DMS79 treated with DMSO at 0.1 percent for 48 hours (cell line): ENCODE measurements at places on chromosomes 6 and 20.

DNA sequence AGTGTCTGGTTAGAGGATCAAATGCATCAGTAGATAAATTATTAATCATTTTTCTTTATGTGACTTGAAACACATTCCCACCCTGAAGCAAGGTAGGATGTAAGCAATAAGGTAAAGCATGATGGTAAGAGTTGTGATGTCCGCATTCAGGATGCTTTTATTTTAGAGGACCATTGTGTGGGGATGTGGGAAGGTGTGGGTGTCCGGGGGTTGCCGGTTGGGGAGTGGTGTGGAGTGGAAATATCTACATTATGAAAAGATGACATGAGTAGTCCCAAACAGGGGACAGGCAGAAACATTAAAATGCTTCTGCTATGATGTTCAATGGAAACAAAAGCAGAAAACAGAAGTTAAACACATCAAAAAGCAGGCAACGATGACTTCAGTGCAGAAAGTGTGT lies 215.4 kb downstream of the HIVEP2 start:
- no peak for DNase-seq

GRCh38 chr6:159540152-159540551 lies 152.9 kb downstream of the SOD2 start:
- no peak for DNase-seq

DNA sequence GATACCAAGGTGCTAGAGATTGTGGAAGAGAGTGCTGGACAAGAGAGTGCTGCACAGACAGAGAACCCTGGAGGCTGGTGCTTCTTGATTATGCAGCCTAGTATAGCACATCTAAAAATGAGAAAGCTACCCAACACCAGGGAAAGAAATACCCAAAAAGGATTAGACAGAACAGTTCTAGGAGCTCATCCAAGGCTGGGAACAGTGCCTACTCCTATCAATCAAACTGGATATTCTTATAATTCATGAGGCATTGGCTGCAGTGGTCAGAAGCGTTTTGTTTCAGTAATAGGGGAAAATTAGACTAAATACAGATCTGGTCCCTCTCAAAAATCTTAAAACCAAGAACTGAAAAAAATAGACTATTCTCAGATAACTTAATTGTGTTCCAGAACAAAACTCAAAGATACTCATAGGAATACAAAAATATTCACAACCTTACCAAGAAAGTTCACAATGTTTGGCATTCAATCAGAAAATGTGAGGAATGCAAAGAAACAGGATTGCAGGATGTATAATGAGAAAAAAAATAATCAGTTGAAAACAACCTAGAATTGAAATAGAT lies 222.9 kb downstream of the EPHA7 start:
- no peak for DNase-seq

GRCh38 chr6:137944793-137945498 lies 77.9 kb downstream of the TNFAIP3 start:
- DNase-seq: no peak

DNA sequence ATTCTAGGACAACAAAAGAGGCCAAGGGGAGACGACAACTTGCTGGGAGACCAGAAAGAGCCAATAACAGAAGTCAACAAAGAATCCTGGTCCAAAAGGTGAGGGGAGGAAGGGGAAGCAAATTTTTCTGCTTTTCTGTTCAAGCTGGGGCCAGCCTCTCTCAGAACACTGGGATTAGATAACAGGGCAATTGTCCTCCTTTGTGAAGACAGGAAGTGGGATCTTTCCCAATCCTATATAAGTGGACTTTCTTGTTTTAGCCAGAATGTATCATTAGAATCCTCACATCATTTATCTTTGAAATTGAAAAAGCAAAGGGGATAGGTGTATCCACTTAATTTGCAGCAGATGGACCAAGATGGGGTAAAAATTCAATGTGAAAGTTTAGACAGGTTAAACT lies 101.2 kb upstream of the COL21A1 start:
- DNase-seq: no peak

DNA sequence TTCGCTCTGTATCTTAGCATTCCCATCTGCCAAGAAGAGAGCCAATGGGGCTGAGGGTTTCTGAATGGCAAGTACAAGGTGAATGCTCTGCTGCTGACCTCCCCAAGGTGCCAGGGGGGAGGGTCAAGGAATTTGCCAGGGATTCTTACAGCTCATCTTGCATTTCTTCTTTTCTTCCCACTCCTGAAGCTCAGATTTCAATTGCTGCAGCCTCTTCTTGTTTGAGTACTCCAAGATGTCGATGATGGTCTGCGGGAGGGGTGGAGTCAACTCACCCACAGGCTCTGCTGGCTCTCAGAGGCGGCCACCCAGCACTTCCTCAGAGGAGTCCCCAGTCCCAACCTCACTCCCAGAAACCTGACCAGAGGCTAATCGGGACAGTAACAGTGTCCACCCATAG lies 12.4 kb downstream of the C20orf96 start:
- no peak for DNase-seq

DNA sequence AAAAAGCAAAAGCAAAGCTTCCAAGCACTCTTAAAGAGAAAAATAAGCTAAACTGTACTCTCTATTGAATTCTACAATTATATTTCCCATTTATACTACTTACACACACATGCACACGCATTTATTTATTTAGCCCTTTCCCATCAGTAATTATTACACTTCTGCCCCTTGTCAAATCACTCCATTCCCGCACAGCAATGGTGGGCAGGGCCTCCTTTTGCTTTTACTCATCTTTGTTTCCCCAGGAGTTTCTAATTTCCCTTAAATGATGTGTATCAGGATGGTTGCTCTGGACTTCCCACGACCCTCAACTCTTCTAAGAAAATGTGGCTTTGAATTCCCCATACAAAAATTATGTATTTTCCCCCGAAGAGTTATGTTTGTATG lies 19.9 kb downstream of the PXT1 start:
- peak; percentile 59 for DNase-seq

DNA sequence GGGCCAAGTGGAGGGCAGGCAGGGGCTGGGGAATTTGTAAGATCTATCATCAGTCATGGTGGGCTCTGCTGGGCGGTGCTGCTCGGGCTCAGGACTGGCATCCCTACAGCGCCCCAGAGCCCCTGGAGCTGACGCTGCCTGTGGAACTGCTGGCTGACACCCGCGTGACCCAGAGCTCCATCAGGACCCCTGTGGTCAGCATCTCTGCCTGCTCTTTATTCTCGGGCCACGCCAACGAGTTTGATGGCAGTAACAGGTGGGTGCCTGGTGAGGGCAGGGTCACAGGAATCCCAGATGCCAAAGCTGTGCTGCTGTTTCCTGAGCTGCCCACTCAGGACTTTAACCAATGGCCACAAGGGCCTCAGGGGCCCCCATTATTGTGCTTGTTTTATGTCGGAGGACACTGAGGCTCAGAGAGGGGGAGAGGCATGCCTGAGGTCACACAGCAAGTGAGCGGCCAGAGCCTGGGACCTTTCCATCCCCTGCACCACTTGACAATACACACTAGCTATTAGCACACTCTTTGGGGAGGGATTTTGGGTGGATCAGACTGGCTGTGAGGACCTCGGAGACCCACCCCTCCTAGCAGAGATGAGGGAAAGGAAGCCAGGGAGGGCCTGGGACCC lies 6.3 kb downstream of the BPIFB2 start:
- no peak for DNase-seq

DNA sequence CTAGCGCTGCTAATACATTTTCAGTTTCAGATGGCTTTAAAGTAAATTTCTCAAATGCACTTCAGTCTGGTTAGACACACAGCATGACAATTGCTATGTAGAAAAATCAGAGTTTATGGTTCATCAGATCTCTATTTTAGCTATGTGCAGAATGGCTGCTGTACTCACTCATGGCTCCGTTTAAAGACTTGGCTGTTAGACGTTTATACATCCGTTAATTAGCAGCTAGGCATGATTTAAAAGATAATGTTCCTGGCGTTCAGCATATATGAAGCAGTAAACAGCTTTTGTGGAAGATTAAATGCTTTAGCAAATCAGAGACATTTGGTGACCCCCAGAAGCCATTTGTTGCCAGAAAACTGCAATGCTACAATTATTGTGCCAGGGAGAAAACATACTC lies 350.0 kb upstream of the MANEA start:
- DNase-seq: peak; percentile 9

GRCh38 chr6:15417811-15418210 lies 171.9 kb downstream of the JARID2 start:
- no peak for DNase-seq

GRCh38 chr20:63084563-63084927 lies 77.8 kb upstream of the BHLHE23 start:
- no peak for DNase-seq

GRCh38 chr6:80021131-80021530 lies 16.7 kb downstream of the TTK start:
- no peak for DNase-seq
